ENCODE measurements at places on chromosomes 5 and 9.
A peak's percentile ranks its signal among the peaks of the same experiment; 100 is the strongest.

DNA sequence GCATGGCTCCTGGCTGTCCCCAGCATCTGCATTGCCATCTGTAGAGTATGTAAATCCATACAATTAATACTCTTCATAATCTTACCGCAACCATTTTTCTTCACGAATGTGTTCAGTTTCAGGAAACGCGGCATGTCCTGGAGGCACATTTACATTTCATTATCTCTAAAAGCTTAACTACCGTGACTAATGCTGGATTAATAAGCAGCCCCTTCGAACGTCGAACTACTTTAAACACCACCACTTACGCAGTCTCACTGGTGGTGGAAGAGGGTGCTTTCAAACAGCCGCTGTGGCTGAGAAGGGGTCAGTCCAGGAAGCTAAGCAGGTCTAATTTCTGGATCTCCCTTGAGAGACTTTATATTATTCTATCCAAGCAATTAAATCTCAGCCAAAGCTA, 85.6 kb downstream of the C5orf15 start:
- no peak for DNase-seq

DNA sequence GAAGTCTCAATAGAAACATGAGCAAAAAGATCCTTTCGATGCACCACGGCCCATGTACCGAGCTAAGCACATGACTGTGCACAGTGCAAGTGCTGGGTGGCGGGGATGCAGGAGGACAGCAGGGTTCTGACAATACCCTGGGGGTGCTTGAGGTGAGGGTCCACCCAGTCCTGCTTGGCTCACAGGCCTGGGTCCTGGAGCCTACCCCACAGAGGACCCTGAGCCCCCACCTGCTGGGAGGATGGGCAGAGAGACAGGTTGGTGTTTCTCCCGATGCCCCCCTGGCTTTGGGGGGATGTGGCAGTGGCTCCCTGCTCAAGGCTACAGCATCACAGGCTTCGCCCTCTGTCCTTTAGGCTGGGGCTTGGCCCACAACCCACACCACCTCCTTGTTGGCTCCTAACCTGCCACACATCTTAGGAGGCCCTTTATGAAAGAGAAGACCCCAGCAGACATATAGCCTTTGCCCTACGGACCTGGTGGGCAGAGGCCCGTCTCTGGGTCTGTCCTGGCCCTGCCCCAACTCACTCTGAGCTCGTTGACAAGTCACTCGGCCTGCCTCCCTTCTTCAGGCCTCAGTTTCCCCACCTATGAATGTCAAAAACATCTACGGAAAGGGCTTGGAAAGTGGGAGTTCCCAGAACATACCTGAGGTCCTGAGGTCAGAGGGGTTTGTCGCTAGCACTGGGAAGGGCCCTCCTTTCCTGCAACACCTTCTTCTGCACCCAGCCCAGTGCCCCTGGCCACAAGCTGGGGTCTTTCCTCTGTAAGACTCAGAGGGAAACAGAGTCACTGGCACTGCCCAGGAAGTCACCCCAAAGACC, 50.3 kb downstream of the BARX1 start:
- no peak for DNase-seq

GRCh38 chr5:124665625-124666024, 80.8 kb downstream of the ZNF608 start:
- no peak for DNase-seq

GRCh38 chr9:95090023-95090791, 227.3 kb downstream of the FANCC start:
- DNase-seq: peak; percentile 63

DNA sequence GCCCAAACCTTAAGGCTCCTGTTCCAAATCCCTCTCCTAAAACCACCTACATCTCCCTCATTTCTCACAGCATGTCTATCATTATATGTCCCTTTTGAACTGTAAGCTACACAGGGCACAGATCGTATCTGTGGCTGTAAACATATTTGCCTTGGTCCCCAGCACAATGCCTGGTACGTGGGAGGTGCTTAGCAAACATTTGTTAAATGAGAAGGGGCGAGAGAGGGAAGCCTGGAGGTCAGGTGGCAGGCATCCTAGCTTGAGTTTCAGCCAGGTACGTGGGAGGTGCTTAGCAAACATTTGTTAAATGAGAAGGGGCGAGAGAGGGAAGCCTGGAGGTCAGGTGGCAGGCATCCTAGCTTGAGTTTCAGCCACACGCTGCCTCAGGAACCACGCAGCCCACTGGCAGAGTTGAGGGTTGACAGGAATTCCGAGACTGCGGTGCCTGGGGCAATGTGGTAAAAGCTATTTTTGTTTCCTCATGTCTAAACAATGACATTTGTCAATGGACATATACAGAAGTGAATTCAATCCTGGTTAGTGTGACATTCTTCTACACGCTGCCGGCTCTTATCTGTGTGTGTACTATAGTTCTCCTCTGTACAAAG, 113.6 kb downstream of the EFNA5 start:
- DNase-seq: no peak

DNA sequence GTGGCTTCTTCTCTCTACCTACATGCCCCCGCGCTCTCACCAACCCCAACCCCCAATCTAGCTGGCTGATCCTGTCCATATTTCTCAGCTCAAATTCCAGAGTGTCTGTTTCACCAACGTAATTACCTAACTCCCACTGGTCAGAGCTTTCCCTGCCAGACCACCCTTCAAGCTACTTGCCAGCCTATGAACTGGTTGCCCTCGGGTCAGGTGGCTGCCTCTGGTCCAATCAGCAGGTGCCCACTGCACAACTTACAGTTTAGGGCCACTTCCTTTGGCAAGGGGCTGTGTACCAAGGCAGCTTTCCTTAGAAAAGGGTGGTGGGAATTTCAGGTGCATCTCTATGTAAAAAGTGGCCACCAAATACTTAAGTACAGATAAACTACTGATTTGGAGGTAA, 92.2 kb upstream of the SLC30A5 start:
- no peak for DNase-seq

DNA sequence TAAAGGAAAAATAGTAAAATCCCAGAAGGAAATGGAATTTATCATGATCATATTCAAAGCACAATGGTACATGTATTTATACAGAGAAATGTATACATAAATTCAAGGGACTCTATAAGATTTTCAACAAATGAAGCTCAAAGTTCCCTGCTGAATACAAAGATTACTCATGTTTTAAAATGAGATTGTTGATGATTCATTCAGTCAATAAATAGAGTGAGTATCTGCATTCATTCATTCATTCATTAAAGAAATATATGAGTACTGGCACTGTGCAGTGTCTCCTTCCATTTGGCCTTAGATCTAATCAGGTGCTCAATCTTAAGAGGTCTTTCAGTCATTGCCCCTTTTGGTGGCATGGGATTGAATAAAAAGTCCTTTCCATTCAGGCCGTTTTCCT, 310.0 kb downstream of the KIAA0825 start:
- DNase-seq: no peak

DNA sequence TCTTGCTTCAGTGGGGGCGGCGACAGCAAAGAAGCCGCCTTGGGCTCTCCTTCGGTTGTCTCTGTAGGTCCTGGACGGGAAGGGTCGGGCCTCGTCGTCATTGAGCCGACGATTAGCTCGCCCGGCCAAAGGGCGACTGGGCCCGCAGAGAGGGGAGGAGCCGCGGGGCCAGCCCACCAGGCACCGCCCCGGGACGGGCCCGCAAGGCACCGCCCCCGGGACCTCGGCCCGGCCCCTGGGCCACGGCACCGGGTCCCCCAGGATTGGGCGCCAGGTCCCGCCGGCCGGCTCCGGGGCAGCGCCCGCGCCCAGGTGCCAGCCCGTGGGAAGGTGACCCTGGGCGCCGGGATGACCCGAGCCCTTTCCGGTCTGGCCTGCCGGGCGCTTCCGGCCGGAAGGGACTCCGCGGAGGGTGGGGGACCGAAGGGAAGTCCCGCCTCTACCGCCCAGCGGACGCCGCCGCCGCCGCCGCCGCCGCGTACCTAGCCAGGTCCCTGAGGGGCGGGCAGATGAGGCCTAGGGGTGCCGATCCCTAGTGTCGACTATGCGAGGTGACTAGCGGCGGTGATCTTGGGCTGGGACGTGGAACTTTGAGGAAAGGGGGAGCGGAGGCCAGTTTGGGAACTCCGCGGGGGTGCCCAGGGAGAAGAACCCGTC, at the start of the genes GBA2 and RGP1:
GBA2 (minus strand) TSS at position 371 of the 657 bp plus-strand sequence. CDS start 524 bp downstream, outside the sequence.
RGP1 (plus strand) TSS at position 430 of the 657 bp plus-strand sequence. CDS start 469 bp downstream, outside the sequence.
- peak; percentile 86 for DNase-seq

DNA sequence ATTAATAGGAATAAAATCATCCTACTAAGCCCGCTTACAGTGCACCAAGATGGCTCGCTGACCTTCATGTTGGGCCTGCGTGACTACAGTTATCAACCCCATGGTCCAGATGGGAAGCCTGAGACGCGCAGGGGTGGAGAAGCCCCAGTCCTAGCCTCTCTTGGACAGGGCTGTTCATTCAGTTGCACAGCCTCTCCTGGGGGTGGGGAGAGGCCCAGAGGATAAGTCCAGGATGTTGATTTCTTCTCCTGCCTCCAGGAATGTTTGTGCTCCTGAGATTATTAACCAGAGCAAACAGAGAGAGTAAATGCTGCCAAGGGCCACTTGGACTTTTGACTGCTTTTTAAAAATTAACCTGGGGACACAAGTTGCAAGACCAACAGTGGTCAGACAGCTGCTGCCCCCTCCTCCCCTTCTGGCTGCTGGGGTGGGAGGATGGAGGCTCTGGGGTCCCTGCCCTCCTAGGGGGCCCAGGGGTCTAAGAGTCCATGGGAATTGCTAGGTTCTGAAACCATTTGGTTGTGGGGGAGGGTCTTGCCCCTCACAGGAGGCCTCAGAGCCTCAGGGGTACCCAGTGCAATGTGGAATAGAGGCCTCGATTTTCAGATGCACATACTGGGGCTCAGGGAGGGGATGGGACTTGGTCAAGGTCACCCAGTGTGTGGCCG, 2.8 kb upstream of the AMBP start:
- DNase-seq: peak; percentile 70

GRCh38 chr5:151110122-151110681, 29.4 kb upstream of the TNIP1 start:
- no peak for DNase-seq

- no peak for DNase-seq
These were observed 217.3 kb downstream of the LRRC70 start for GRCh38 chr5:62795926-62796325.

DNA sequence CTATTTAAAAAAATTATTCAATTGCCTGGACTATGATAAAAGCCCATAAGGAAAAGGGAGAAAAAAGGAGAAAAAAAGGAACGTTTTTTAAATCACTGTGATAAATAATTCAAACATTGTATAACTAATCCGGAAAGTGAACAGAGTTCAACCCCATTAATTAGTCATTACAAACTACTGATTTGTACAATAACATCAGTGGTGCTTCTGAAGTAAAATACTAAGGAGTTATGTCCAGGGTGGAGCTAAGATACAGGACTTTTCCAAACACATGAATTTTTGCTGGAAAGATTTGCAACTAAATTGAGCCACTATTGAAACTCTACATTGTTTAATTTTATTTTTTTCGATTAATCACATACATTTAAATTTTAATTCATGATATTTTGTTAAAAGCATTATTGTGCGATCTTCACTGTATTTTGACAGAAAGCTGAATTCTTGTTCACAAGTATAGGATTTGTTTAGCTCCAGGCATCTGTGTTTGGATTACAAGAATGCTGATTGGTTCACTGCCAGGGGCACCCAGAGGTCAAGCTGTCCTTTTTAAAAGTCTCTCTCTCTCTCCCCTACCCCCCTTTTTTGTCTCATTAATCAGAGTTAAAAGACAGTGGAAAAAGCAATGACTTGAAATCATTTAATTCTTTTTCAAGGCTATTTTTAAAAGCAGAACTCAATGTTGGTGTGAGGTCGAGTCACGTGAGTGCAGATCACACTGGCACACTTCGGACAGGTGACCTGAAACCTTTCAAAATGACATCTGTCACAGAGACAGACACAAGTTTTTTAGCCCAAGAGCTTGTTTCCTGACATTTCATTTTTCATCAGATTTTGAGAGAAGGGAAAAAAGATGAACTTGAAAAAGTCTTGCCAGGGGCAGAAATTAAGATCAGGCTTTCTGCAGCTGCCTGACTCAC, 387.3 kb downstream of the NR2F1-AS1 start:
- DNase-seq: no peak

- no peak for DNase-seq
These were observed 67.4 kb downstream of the RASGRF2 start for GRCh38 chr5:81027481-81028058.

DNA sequence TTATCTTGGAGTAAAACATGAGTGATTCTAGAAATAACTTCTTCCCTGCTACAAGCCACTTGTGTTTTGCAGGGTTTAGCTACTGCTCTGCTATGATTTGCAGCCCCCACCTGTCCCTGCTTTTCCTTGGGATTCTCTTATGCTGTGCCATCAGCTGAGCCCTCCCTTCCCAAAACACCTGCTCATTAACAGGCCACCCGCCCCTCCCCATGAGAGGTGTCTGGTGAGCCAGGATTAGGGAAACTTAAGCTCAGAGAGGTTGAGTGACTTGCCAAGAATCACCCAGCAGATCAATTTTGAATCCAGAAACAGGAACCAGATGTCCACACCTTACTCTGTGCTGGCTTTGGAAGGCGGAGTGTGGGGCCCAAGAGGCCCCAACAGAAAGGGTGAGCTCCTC, 111.7 kb upstream of the CXCL14 start:
- DNase-seq: no peak

- DNase-seq: no peak
These were observed 88.4 kb upstream of the IQGAP2 start for GRCh38 chr5:76314643-76315042.

Measured in suprapubic skin (tissue), 4 donors.